RKO (cell line): ENCODE measurements at places on chromosomes 3 and 15.

GRCh38 chr3:49401766-49402165 is 10.0 kb downstream of the RHOA start:
- DNase-seq = no peak

- no peak for DNase-seq
Measured at GRCh38 chr3:37997342-37997741, 6.8 kb downstream of the VILL start.

DNA sequence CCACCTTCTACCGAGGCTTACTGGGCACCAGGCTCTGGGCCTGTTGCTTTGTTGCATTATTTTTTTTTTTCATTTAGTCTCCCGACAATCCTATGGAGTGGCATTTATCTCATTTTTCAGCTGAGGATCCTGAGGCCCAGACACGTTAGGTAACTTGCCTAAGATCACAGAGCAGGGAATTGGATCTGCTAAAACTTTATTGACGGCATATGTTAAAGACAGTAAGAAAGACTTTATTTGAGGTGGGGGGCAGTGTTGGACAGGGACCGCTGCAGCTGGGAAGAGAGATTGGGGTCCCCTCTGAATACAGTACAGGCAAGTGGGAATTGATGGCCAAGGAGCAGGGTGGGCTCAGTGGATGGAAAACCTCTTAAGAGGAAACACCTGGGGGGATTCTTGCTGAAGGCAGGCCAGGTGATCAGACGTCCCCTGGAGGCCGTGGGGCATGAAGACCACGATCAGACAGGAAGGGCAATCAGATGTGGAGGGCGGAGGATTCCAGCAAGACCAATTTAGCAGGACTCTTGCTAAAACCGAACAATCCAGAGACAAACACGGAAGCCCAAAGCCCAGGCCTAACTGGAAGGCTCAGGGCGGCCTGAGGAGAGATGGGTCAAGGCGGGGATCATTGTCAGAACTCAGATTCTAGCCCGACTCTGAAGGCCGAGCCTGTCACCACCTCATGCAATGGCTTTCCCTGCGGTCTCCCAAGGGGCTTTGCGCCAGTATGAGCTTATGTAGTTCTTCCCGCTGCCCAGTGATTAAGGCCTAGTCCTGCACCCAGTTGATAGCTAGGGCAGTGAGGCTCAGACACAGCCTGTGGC is 53.7 kb downstream of the RGMA start:
- no peak for DNase-seq

GRCh38 chr15:39347453-39347852 is 233.4 kb upstream of the THBS1 start:
- DNase-seq = no peak

- DNase-seq = no peak
Measured at GRCh38 chr15:97679106-97679688, 281.3 kb upstream of the ARRDC4 start.

DNA sequence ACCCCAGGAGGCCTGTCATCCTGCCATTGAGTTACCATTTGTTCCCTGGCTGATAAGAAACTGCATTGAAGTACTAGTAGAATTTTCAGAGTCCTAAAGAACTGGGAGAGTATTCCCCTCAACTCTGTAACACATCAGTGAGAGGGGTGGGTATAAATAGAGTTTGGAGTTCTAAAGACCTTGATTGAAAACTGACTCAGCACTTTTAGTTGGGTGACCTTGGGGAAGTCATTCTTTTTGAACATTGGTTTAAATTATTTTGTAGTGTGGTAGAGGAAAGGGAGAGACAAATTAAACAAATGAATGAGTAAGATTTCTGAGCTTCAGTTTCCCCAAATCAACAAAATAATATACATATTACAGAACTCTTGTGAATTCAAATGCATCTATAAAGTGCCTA is 344.5 kb upstream of the THBS1 start:
- no peak for DNase-seq
